ENCODE measurements at places on chromosomes 16 and 17.
A peak's percentile ranks its signal among the peaks of the same experiment; 100 is the strongest.

GRCh38 chr17:55741356-55741700 is 9.5 kb upstream of the PCTP start:
- no peak for DNase-seq

DNA sequence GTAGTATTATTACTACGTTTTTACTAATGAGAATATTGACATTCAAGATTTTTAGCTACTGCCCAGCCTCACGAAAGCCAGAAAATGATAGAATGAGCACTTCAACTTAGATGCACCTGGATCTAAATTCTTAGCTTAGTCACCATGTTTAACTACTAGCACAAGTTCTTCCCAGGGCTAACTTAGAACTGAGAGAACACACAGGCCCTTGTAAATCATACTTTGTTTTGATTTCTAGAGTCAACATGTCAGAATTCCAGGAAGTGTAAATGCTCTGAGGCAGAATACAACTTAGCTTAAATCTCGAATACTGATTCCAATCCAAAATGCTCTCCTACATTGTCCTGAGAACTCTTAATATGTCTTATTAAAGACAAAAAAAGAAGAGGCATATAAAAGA is 6.8 kb upstream of the ACSM1 start:
- peak; percentile 2 for DNase-seq

DNA sequence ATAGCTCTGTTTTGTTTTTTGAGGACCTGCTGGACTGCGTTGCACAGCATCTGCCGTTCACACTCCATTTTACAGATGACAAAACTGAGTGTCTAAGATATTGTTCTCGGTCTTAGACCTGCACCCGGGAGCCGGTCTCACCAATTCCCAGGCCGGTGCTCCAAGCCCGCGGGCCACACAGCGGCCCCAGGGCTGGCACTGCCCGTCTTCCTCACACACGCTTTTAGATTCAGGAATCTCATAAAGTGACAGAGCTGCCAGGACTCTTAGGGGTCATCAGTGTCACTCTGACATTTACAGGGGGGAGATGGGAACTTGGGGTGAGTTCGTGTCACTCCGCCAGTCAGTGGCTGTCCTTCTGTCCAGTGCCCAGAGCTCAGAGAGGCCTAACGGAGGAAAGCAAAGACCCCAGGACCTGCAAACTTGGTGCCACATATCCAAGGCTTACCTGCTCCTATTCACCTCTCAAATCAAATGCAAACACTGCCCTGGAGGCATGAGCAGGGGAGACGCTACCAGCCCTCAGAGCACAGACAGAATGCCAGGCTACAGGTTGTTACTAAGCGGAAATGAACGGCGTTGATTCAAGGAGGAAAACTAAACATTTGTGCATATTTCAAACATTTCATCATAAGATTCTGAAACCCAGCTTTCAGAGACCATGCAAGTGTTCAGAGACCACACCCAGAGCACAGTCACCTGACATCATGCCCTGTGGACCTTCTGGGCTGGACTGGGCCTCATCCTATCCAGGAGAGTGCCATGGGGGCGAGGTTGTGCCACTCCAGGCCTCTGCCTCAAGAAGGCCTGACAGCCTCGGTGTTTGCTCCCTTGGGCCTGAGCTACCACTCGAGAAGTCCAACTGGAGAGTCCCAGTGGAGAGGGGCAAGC is 29.5 kb downstream of the TNFRSF13B start:
- DNase-seq: no peak

DNA sequence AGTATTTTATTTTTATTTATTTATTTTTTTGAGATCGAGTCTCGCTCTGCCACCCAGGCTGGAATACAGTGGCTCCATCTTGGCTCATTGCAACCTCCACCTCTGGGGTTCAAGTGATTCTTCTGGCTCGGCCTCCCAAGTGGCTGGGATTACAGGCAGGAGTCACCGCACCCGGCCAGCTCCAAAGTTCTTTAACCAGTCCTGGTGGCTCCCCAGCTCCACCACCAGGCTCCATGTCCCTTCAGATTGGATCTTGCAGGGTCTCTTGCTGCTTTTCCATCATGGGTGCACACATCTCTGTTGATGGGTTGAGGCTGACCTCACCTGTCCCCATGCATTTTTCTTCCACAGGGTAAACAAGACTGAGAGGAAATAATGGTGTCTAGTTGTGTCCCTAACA is 8.4 kb upstream of the USP36 start:
- no peak for DNase-seq

GRCh38 chr17:21164216-21164615 is 37.5 kb downstream of the DHRS7B start:
- no peak for DNase-seq

- DNase-seq: no peak
Measured at GRCh38 chr17:53406907-53407306, 415.8 kb upstream of the KIF2B start.

DNA sequence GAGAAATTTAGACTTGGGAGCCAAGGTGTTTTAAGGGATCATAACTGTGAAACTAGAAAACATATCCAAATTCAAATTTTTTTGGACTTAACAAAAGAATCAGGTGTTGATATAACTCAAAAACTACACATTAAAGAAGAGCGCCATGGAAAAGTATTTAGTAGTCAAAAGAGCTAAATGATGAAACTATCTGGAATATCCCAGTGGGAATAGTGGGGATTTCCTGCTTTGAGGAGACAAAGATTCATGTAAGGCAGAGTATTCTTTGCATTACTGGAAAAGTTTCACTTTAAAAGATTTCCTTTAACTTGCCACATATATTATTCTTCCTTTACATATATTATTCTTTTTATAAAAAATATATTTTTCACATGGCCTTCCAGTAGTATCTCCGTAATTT is 40.3 kb upstream of the VPS4A start:
- DNase-seq: no peak

GRCh38 chr16:68779891-68780290 is 42.8 kb downstream of the CDH1 start:
- DNase-seq: no peak

DNA sequence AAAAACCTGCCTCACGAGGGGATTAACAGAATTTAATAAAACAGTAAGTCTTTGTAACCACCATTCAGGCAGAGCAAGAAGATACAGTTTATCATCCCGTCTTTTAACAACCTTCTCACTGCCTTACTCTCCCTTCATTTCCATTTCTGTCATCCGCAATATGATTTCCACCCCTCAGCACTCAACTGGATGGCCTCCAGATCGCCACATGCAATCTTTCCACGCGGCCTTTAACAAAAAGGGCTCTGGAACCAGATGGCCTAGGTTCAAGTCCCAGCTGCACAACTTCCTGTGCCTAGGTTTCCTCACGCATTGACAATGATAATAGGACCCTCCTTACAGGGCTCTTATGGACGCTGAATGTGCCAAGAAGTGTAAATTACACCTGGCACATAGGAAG is 103.6 kb downstream of the GAS7 start:
- DNase-seq: no peak

- no peak for DNase-seq
Measured at GRCh38 chr17:62172492-62173291, 107.6 kb upstream of the MED13 start.

DNA sequence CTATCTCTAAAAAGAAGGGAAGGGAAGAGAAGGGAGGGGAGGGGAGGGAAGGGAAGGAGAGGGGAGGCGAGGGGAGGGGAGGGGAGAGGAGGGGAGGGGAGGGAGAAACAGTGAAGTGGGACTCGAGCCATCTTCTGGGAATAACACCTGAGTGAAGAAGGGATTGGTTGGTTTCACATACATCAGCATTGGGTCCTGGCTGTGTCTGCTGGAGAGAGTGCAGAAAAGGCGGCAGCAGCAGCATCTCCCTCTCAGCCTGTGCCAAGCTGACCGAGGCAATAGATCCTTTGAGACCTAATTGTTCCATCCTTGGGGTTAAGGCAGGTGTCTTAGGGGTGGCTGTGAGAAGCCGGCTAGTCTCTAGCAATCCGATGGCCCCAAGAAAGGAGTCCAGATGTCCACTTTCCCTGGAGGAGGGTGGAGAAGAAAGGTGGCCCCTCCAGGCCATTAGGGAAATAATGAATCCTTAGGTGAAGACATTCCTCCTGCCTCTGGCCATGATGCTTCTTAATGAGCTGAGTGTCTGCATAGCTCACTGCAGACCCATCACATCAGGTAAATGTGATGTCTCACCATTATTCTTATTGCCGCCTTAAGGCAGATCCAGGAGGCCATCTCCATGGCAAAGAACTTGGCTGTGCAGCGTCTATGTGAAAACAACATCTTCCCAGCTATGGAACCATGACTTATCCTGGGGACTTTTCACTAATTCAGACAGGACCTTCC is 71.6 kb downstream of the WIPI1 start:
- no peak for DNase-seq

GRCh38 chr17:44258811-44259351 is 9.1 kb downstream of the SLC4A1 start:
- DNase-seq: no peak

- no peak for DNase-seq
Measured at GRCh38 chr17:15464231-15464985, 3.0 kb downstream of the CDRT4 start.

- DNase-seq: no peak
Measured at GRCh38 chr16:69931631-69932030, 19.5 kb upstream of the CLEC18A start.

DNA sequence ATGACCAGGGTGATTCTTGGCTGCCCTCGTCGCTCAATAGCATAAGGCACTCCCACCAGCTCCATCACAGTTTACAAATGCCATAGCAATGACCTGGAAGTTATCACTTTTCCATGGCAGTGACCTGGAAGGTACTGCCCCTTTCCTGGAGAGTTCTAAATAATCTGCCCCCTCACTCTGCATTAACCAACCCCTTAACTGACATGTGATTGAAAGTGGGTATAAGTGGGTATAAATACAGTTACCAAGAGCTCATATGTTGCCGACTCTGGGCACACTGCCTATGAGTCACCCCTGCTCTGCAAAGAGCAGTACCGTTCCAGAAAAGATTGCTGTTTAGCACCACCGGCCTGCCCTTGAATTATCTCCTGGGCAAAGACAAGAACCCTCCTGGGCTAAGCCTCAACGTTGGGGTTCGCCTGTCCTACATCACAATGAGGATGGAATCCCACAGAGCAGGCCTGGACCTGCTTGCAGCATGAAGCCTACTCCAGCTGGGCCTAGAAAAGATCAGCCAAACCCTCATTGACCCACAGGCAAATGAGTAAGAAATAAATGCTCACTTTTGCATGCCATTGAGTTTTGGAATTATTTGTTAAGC is 95.2 kb upstream of the SEC14L1 start:
- DNase-seq: peak; percentile 17
